Naive thymus-derived CD8-positive, alpha-beta T cell (primary cell): ENCODE measurements at places on chromosomes 1 and 21. TPM values are rescaled to one million over a fixed set of nuclear protein-coding genes. Genes with fewer than 3 reads are reported as not detected.

LCE1D gene
- polyA plus RNA-seq: not detected

OR6K3 gene
- not detected for polyA plus RNA-seq

GJB5 gene
- not detected for polyA plus RNA-seq

PLEKHG5 gene
- 1.4 TPM for polyA plus RNA-seq

ERICH3 gene
- not detected for polyA plus RNA-seq

PLA2G2A gene
- polyA plus RNA-seq: not detected
